HTR-8/SVneo (cell line): ENCODE measurements at places on chromosomes 12 and 14.

DNA sequence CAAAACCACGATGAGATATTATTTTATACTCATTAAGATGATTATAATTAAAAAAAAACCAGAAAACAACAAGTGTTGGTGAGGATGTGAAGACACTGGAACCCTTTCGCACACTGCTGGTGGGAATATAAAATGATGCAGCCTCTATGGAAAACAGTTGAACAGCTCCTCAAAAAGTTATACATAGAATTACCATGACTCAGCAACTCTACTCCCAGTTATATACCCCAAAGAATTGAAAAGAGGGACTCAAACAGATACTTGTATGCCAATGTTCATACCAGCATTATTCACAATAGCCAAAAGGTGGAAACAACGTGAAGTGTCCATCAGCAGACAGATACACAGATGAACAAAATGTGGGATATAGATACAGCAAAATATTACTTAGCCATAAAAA, 53.1 kb downstream of the TAOK3 start:
- DNase-seq, result no peak

GRCh38 chr12:117695956-117696355, 272.8 kb downstream of the KSR2 start:
- DNase-seq, result no peak

DNA sequence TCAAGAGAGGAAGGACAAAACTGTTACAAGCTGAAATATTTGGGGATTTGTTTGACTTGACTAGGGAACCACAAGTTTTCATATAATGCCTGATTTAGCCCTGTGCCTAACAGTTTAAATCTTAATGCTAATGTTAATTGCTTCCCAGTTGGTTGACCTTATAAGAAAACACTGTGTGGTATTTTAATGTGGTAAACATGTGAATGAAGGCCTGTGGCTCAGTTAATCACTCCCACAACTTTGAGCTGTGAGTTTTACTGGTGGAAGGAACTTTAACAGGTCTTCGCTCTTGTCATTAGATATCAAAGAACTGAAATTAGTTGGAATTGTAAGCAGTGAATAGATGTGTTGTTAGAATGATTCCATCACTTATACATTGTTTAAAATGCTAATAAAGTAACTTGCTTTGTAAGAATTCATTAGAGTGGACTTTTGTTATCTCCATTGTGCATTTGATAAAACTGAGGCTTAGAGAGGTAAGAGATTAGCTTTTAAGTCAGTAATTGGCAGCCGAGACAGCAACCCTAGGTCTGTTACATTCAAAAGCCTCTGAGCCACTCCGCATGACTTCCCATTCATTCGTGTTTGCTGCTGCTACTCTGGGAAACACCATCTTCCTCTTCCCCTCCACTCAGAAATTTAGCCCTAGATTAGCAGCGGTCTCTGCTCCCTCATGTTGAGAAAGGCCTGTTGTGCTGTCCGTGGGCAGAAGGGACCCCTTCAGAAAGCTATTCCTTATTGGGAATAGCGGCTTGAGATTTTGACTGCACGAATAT, 1.0 kb upstream of the TBK1 start:
- DNase-seq, result no peak

GRCh38 chr12:88218293-88218692, 76.2 kb downstream of the TMTC3 start:
- no peak for DNase-seq

DNA sequence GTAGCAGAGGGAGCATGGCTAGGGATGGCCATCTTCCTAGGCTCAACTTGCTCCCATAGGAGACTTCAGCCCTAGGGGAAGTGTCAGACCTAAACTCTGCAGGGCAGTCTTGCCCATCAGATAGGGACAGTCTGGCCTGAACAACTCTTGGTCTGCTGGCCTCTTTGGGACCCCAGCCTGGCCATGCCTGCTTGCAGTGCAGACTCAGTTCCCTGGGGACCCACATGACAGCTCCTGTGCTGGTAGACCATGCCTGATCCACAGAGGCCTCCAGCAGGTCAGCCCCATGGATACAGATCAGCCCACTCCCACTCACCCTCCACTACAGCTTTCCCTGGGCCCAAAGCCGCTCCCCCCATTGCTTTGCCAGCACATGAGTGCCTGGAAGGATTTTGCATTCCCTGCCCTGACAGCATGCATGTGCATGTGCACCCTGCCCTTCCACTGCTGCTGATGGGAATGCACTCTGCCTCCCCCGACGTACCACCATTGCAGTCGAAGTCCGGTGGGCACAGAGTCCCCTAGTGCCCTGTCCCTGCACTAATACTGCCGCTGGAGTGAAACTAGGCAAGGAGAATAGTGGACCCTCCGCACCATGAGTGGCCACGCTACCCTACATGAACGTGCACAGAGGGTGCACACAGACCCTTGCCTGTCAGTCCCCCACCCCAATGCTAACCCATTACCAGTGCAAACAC, 841.4 kb downstream of the FSCB start:
- DNase-seq, result no peak

DNA sequence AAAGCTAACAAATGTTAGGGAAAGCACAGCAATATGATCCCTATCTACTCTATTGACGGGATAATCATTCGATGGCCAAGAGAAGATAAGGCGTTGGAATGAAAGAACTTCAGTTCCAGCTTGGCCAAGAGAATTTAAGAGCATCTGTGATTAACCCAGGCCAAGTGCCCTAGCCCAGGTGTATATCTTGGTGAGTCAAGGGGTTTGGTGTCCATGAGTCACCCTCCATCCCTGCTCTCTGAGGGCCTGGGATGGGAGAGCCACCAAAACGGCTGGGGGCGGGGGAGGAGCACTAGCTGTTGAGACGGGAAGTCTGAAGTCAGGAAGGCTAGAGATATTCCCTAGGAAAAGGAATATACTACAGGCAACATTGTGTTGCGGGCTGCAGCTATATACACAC, 13.0 kb downstream of the TBPL2 start:
- no peak for DNase-seq

GRCh38 chr14:55864890-55865655, 253.1 kb upstream of the PELI2 start:
- DNase-seq, result no peak

DNA sequence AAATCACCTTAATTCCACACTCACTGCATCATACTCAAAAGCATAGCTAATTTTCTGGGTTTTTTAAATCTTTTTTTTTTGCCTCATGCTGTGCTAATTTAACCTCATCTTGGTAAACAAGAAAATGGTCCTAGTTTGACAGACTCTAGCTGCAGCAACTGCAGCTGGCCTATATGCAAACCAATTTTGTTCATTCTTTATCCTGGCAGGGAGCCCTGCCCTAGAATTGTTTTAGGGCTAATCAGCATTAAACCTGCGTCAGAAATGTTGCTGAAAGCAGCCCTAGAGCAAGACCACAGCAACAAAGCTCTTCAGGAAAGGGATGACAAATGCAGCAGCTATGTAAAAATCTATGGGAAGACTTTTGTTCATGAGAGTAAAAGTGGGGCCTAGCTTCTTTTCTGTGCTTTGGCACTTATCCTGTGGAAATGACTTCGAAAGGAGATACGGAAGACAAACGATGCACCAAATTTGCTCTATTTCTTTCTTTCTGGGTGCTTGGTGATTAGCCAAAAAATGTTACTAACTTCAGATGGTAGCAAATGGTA, 72.2 kb downstream of the DENND5B start:
- peak; percentile 83 for DNase-seq
